ENCODE measurements at places on chromosomes 13 and 19. TPM values are rescaled to one million over a fixed set of nuclear protein-coding genes. Genes with fewer than 3 reads are reported as not detected.

Gene GJB6
- total RNA-seq, result not detected

Gene LILRB2
- total RNA-seq, result 7.9 TPM

DNA sequence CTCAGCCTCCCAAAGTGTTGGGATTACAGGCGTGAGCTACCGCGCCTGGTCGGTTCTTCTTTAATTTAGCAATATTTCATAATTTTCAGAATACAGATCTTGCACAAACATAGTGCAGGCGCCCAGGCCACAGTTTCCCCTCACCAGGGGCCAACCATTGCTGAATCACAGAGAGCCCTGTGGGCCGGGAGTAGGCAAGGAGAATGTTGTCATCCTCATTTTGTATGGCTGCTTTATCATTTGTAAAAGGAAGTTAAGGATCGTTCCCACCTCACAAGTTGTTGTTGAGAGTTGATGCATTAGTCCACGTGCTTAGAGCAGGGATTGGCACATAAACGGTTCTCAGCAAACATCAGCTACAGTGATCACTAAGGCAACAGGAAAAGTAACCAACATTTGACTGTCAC is 30.2 kb downstream of the MEIS3 start:
- no peak for DNase-seq
- H3K4me3 ChIP-seq, result no peak overlapping the region
- H3K27ac ChIP-seq, result no peak overlapping the region
- peaks cover 8% of the 10 kb centered on the region for H3K4me1 ChIP-seq
- H3K36me3 ChIP-seq, result no peaks in the 10 kb centered on the region

DNA sequence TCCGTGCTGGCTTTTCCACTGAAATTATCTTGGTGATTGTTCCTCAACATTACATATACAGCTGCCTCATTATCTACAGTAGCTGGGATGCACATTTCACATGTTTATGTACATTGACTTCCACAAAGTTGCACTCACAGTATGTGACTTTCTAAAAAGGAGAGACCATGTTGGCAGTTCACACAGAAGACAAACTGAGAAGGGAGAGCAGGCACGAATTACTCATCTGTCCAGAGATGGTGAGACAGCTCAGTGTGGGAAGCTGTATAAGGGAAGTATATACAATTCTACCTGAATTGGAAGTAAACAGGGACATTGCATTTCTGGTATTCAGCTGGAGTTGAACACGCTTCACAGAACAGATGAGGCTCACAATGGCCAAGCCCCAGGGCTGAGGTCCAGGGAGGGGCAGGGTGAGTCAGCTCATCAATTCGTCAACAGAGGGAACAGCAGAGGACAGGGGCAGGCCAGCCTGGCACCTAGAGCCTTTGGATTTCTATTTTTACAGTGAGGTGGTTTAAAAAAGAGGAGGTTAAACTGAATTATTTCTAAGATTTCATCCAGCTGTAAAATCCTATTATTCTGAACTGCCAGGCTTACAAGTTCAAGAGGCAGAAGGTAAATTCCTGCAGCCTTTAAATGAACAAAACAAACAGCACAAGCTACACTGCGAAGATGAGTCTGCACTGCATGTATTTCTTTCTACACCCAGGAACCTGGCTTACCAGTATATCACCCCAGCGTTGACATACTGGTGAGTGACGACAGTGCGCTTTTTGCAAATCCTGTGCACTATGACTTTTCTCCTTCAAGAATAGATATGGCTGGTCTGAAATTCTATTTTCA is 9.8 kb downstream of the PARP4 start:
- no peaks in the 10 kb centered on the region for H3K4me1 ChIP-seq
- DNase-seq, result no peak
- peaks cover 58% of the 10 kb centered on the region for H3K36me3 ChIP-seq
- H3K27me3 ChIP-seq, result no peaks in the 10 kb centered on the region

DNA sequence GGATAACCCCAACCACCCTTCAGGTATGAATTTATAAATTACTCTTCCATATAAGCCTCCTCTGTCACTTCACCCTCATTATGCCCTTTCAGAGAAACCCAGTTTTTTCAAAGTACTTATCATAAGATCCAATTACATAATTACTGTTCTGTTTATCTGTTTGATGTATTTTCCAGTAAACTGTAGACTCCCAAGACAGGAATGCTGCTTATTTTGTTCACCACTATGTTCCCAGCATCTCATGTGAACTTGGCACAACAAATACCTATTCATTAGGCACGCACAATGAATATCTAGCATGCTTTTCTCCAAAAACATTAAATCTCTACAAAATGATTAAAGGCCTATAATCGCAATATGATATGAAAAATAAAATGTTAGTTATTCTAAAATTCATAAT is 13.2 kb downstream of the ENOX1 start:
- DNase-seq, result no peak
- H3K4me3 ChIP-seq, result no peak overlapping the region
- no peaks in the 10 kb centered on the region for H3K36me3 ChIP-seq
- peaks cover 14% of the 10 kb centered on the region for H3K27me3 ChIP-seq
